ENCODE measurements at places on chromosomes 12 and 14.

GRCh38 chr12:123114304-123115083, 36.4 kb downstream of the PITPNM2 start:
- DNase-seq, result no peak

- DNase-seq, result no peak
Measured at GRCh38 chr14:102545461-102546265, 36.1 kb upstream of the ANKRD9 start.

DNA sequence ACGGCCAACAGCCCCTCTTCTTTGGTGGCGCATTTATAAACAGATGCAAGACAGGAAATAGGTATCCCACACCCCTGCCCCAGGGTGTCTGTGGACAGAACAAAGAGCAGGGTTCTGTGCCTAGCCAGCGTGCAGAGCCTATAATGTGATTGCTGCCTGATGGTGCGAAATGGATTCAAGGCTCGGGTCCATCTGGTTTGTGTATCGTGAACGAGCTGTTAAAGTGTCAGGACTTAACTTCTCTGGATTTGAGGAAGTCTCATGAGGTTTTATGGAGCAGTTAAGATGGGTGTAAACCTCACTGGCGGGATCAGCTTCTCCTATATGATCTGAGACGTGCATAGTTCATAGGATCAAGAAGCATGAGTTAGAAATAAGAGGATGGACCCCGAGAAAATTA, 388.7 kb upstream of the TBX3 start:
- no peak for DNase-seq

DNA sequence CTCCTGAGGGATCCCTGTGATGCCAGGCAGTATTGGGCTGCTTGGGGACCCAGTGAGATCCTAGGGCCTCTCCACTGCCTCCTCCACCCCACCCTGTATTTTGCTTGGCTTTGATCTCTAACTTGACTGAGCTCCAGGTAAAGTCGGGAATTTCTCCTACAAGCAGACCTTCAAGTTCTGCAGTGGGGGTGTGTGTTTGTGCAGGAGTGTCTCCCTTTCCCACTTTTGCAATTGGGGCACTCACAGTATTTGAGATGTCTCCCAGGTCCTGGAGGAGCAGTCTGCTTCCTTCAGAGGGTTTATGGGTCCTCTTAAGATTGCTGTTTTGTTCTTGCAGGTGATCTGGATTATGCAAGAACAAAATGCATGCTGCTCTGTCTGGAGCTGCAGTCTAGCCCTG, 68.9 kb downstream of the ALG10B start:
- DNase-seq, result no peak

GRCh38 chr14:100102156-100102785, 37.0 kb downstream of the EVL start:
- DNase-seq, result no peak

GRCh38 chr14:36588788-36589187, 6.4 kb upstream of the NKX2-8 start:
- no peak for DNase-seq

GRCh38 chr12:107590413-107590812, 95.2 kb upstream of the PWP1 start:
- no peak for DNase-seq

GRCh38 chr14:70567791-70568190, 32.7 kb downstream of the MED6 start:
- DNase-seq, result peak; percentile 17

DNA sequence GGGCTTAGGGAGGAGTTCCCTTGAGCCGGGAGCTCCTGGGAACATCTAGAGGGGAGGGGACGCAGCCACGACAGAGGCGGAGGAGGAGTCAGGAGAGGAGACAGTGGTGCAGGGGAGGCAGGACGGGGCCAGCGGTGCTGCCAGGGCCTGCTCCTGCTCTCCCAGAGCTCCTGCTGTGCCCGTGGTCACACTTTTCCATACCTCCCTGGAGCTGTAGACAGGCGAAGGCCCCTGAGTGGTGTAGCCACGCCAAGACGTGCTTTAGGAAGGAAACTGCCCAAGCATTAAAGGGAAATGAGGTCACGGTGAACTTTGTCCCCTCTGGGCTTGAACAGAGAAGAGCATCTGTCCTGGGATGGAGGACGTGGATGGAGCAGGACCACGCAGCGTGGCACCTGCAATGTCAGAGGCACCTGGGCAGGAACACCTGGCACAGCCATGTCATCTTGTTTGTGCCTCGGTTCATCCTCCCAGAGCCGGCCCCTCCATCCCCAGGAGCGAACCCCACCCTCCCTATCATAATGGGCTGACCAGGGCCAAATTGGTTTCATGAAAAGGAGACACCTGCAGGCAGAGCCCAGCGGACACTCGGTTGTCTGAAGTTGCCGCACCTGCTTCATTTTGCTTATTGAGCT, 239.5 kb upstream of the SFSWAP start:
- DNase-seq, result no peak

- no peak for DNase-seq
Measured at GRCh38 chr12:25041006-25041741, 92.3 kb upstream of the BCAT1 start.

Measured in stimulated activated CD4-positive, alpha-beta T cell treated with anti-CD3 and anti-CD28 coated beads, Interleukin-2, amount 100 ng/mL, for 24 hours (primary cell).